ENCODE measurements at places on chromosomes 3 and 15.

DNA sequence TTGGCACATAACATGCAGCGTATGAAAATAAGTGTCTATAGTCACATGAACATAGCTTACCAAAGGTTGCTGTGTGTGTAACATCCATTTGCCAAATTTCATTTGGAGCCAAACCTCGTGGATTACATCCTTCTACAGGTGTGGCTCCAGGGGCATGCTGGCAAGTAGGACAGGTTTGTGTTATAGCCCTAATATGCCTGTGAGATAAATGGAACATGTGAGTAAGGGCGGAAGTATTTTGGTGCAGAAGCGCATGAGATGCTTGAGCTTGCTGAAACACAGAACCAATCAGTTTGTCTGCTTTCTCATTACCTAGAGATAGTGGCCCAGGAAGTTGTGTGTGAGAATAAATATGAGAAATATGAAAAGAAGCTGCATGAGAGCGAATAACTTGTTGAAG, 21.8 kb upstream of the XCR1 start:
- DNase-seq, result no peak

DNA sequence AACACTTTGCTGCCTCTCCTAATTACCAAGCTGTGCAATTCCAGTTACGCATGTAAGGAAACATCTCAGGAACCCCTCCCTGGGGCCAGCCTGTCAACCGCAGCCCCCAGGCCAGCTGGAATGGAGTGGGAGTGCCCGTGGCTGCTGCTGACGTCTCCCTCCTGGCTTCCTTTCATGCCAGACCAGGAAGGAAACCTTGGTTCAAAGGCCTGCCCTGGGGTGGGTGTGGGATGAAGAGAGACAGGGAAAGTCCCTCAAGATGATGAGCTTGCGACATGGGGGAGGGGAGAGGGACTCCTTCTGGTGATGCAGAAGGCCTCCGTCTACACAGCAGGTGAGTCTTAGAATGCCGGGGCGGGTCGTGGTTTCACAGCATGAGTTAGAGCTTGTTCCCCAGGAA, 11.4 kb upstream of the CYP11A1 start:
- no peak for DNase-seq

GRCh38 chr3:133167340-133168024, 129.3 kb downstream of the TMEM108 start:
- DNase-seq, result no peak

GRCh38 chr15:92907229-92907628, 7.1 kb downstream of the CHD2 start:
- no peak for DNase-seq

DNA sequence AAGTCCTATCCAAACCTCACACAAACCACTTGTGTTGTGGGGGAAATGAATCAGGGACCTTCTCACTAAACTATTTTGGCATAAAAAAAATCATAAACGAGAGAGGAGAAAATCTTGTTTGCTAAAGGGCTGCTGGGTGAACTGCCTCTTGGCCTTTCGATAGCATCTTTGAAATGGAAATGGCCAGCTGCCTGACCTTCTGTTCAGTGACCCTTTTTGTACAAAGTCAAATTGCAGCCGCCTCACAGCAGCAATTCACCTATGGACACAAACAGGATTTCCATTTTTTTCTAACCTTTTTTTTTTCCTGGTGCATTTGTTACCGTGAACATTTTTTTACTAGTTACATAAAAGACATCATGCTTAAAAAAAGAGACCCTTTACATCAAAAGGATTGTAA, 89.0 kb upstream of the ONECUT1 start:
- no peak for DNase-seq

GRCh38 chr3:55461896-55462295, 25.2 kb downstream of the WNT5A start:
- DNase-seq, result no peak

GRCh38 chr3:15796771-15797641, 773 bp downstream of the ANKRD28 start:
- DNase-seq, result no peak

GRCh38 chr3:20352546-20353179, 166.7 kb upstream of the SGO1 start:
- no peak for DNase-seq

- DNase-seq, result no peak
Measured at GRCh38 chr15:88644741-88645140, 5.9 kb downstream of the ISG20 start.

Data from GM12864 (cell line).